Thoracic aorta (tissue), 2 donors: ENCODE measurements at places on chromosomes 5 and 9.
A peak's percentile ranks its signal among the peaks of the same experiment; 100 is the strongest.

DNA sequence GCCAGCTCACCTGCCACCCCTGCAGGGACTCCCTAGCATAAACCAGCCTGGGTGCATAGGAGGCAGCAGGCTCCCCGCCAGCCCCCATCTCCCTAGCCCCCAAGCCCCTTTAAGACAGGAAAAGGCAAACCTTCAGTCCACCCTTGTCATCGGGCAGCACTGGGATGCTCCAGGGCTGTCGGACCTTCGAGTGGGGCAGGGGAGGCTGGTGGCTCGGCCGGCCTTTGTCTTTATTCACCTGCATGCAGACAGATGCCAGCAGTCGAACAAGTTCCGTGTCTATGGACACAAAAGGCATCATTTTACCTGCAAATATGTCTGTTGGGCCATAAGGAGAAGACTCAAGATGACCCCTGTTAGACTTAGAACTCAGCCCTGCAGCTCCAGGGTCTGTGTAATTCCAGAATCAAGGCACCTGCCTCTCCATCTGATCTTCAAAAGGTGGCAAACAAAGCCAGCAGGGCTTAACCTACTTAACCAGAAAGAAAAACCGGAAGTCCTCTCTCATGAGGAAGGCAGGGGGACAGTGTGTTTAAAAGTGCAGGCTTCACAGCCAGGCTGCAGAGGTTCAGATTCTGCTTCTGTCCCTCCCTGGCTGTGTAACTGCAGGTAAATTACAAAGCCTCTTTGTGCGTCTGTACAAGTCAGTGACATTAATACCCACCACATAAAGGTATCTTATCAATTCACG is 16.2 kb downstream of the ANKS6 start:
- no peak overlapping the region for H3K4me3 ChIP-seq
- no peak for DNase-seq
- H3K27ac ChIP-seq, result no peak overlapping the region
- H3K27me3 ChIP-seq, result no peaks in the 10 kb centered on the region
- peaks cover 28% of the 10 kb centered on the region for H3K36me3 ChIP-seq
- no peaks in the 10 kb centered on the region for H3K4me1 ChIP-seq

- no peak overlapping the region for H3K27ac ChIP-seq
- H3K4me3 ChIP-seq, result peak overlapping the region; percentile 16
- no peaks in the 10 kb centered on the region for H3K27me3 ChIP-seq
These were observed 17.2 kb downstream of the KDM3B start for GRCh38 chr5:138369706-138370105.

DNA sequence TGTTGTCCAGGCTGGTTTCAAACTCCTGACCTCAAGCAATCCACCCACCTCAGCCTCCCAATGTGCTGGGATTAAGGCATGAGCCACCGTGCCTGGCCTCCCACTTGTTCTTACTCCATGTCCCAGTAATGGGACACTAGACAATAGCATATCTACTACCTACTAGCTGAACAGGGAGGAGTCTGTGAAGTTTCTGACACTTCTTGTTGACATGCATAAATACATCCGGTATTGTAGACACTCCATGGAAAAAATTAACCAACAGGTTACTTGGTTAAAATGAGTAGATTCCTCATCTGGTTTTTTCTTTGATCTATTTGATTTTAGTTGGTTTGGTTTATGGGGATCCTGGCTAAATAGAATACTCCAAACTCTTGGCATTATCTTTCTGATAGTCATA is 88.3 kb downstream of the SFXN1 start:
- H3K4me1 ChIP-seq, result no peaks in the 10 kb centered on the region
- no peak overlapping the region for H3K4me3 ChIP-seq
- H3K27me3 ChIP-seq, result no peaks in the 10 kb centered on the region
- H3K36me3 ChIP-seq, result no peaks in the 10 kb centered on the region

DNA sequence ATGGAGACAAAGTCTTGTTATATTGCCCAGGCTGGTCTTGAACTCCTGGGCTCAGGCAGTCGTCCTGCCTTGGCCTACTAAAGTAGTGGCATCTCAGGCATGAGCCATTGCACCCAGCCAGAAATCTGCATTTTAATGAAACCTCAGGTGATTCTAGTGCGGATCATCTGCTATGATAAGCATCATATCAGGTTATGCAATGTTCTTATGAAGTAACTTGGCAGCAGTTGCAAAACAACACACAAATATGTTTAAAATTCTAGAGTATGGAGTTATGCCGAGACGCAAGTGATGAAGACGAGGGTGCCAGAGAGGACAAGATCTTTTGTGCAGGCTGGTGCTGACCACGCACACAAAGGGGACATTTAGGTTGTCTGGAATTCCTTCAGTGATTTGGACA is 153.2 kb upstream of the MEF2C start:
- no peak for DNase-seq
- peaks cover 2% of the 10 kb centered on the region for H3K4me1 ChIP-seq
- H3K27me3 ChIP-seq, result no peaks in the 10 kb centered on the region
- H3K4me3 ChIP-seq, result no peak overlapping the region
- no peaks in the 10 kb centered on the region for H3K36me3 ChIP-seq
- H3K27ac ChIP-seq, result no peak overlapping the region

DNA sequence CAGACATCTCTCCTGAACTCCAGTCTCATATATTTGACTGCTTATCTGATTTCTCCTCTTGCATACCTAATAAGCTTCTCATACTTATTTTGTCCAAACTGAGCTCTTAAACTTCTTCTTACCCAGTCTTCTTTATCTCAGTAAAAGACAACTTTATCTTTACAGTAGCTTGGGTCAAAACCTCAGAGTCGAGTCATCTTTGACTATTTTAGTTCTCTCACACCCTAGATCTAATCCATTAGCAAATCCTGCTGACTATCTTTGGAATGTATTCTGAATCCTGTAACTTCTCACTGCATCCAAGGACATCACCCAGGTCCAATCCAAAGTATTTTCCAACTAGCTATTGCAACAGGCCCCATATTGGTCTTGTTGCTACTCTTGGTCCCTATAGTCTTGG is 11.8 kb upstream of the JAK2 start:
- peaks cover under 1% of the 10 kb centered on the region for H3K4me1 ChIP-seq
- no peaks in the 10 kb centered on the region for H3K27me3 ChIP-seq
- H3K4me3 ChIP-seq, result no peak overlapping the region
- no peaks in the 10 kb centered on the region for H3K36me3 ChIP-seq
- H3K27ac ChIP-seq, result no peak overlapping the region

DNA sequence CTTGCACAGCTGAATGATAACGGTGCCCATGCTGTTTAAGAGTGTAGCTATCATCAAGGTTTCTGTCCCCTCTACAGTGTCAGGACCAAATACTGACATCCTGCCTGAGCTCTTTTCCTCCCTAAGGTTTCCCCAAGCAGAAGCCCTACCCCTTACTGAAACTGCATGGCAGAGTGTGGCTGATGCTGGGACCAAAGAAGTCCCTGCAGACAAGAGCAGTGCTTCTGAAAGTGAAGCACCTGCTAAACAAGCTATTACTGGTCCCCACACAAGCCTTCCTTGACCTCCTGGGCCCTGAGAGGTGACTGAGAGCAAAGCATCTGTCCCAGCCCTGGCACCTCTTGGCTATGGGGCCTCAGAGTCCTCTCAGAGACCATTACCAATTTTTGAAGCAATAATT is 56.1 kb downstream of the CFAP90 start:
- no peaks in the 10 kb centered on the region for H3K27me3 ChIP-seq
- no peak for DNase-seq
- no peak overlapping the region for H3K27ac ChIP-seq
- H3K4me3 ChIP-seq, result no peak overlapping the region
- no peaks in the 10 kb centered on the region for H3K4me1 ChIP-seq
- H3K36me3 ChIP-seq, result no peaks in the 10 kb centered on the region

GRCh38 chr5:81754621-81755020 is 3.7 kb upstream of the SSBP2 start:
- no peak overlapping the region for H3K4me3 ChIP-seq
- H3K4me1 ChIP-seq, result peaks cover 41% of the 10 kb centered on the region
- no peaks in the 10 kb centered on the region for H3K27me3 ChIP-seq
- DNase-seq, result no peak
- no peaks in the 10 kb centered on the region for H3K36me3 ChIP-seq
